T-helper 2 cell treated with Interferon-gamma antibody and Interleukin-4, amounts not matched to agents 100 ng/mL and 5 ng/mL, for 36 hours (primary cell): ENCODE measurements at places on chromosomes 12 and 14. TPM values are rescaled to one million over a fixed set of nuclear protein-coding genes. Genes with fewer than 3 reads are reported as not detected.

GDF3 gene
- total RNA-seq, result not detected in 2 replicates

PRB2 gene
- not detected in 2 replicates for total RNA-seq

KLHDC1 gene
- 1.1 and 1.5 TPM in 2 replicates for total RNA-seq

CLMN gene
- 1.0 and 1.5 TPM in 2 replicates for total RNA-seq

DPY19L2 gene
- 0.52 and 0.61 TPM in 2 replicates for total RNA-seq

LRRC43 gene
- total RNA-seq, result not detected in 2 replicates

ERP27 gene
- 12.2 and 13.3 TPM in 2 replicates for total RNA-seq

KCNC2 gene
- not detected in 2 replicates for total RNA-seq

AKAP3 gene
- 0.93 and 1.4 TPM in 2 replicates for total RNA-seq

OR6C2 gene
- total RNA-seq, result not detected in 2 replicates

SPIC gene
- not detected in 2 replicates for total RNA-seq

PLCZ1 gene
- not detected in 2 replicates for total RNA-seq

FAM181A gene
- total RNA-seq, result not detected in 2 replicates

TPPP2 gene
- not detected in 2 replicates for total RNA-seq

CLEC6A gene
- total RNA-seq, result 0.09 TPM in 1 of 2 replicates, not detected in the other
